ENCODE measurements at places on chromosomes 1 and 21. TPM values are rescaled to one million over a fixed set of nuclear protein-coding genes. Genes with fewer than 3 reads are reported as not detected.

DNA sequence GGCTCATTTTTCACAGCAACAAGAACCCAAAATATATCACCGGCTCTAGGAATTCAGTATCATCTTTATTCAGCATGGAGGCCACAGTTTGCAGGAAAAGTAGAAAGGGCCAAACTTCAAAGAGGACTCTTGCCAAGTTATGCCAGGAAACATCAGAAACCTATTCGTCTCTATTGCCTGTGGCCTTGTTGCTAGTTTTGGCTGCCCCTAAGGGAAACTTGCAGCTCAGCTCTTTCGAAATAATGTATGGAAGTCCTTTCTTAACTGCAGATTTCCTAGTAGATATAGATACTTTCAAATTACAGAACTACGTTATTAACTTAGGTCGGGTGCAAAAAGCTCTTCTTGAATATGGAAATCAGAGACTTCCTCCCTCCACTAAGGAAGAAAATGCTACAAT lies 4.2 kb upstream of the NENF start:
- DNase-seq = no peak

DNA sequence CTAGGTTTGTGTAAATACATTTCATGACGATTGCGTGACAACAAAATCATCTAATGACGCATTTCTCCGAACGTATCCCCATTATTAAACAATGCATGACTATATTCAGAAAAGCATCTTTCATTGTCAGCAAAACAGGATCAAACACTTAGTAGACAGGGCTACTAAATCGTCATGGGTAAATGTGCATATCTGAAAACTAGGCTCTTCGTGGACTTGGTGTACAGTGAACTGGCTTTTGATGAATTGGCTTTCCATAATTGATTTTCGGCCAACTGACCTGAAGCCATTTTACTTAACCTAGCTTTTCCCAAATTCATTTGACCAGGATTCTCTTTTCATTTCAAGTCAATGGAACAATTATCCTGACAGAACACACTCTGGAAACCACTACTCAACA lies 665.0 kb downstream of the SMYD3 start:
- no peak for DNase-seq

DNA sequence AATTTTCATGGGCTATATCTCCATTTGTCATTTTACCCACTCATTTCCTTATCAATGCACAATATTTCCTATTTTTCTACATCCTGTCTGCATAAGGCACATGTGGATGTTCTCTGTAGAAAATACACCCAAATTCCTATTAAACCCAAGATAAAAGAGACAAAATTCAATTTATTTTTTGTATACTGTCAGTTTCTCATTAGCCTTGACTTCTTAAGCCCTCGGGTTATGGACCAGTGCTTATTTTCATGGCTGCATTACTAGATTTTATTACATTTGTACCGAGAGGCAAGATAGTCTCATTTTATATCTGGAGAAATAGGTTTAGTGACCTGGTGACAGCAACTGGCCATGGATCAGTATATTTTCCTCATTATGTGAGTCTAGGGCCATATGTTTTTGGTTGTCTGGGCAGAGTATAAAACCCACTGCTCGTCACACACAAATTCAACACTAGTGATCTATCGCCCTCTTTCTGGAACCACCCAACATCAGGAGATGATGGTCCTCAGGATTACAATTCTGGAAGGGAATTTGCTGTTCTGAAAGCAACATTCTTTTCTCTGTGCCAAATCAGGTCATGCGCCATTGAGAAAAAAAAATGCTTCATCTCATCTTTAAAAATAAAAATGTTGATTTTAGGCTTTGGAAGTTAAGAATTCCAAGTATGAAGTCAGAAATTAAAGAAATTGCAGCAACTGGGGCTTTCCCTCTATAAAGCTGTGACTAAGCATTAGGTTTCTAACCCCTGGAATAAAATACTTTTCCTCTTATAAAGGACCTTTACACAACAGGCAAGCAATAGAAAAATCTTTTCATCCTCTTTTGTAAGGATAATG lies 81.4 kb downstream of the ASTN1 start:
- DNase-seq = no peak

GRCh38 chr1:25112400-25112799 lies 119.9 kb downstream of the SYF2 start:
- no peak for DNase-seq

DNA sequence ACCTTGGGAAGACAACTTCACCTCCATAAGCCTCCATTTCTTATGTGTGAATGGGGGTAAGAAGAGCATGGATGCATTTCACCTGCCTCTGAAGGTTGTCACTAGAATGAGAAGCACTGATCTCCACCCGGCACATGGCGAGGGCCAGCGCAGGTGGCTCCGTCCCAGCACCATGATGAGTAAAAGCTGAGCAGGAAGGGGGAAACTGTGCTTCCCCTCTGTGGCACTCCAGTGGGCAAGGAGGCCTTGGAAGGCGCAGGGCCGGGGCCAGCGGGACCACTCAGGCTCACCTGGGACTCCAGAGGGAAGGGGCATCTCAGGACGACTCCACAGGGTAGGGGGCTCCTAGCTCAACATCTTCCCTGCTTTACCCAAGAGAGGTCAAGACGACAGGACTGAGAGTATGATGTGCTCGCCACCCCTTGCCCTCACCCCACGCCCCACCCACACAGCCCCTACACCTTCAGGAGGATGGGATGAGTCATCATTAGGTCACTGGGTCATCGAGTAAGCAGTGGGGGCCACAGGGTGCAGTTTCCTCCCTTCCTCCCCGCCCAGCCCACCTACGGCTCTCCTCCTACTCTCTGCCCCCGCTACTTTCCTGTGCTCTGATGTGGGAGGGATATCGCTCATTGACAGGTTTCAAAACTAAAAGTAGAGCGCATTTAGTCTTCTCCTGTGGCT lies 112.1 kb downstream of the HIVEP3 start:
- no peak for DNase-seq

DNA sequence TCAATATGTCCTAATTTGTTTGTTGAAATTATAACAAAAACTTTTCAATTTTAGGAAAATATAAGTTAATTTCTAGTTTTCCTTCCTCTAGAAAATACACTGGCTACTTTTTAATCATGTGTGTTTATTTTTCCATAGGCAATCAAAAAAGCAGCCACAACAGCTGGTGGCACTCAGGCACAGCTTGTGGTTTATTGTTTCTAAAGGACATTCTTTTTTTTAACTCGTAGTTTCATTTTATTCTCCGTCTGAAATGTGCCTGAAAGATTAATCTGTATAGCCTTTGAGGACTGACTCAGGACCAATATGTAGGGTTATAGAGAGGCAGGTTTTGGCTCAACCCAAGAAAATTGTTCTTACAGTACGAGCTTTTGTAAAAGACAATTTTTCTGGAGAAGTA lies 20.7 kb upstream of the STX12 start:
- no peak for DNase-seq

- DNase-seq = no peak
Measured at GRCh38 chr1:226754793-226755533, 15.9 kb upstream of the ITPKB start.

- no peak for DNase-seq
Measured at GRCh38 chr1:14113271-14113670, 413.3 kb downstream of the PRDM2 start.

GRCh38 chr1:89643577-89643976 lies 10.7 kb downstream of the LRRC8C start:
- DNase-seq = no peak

DNA sequence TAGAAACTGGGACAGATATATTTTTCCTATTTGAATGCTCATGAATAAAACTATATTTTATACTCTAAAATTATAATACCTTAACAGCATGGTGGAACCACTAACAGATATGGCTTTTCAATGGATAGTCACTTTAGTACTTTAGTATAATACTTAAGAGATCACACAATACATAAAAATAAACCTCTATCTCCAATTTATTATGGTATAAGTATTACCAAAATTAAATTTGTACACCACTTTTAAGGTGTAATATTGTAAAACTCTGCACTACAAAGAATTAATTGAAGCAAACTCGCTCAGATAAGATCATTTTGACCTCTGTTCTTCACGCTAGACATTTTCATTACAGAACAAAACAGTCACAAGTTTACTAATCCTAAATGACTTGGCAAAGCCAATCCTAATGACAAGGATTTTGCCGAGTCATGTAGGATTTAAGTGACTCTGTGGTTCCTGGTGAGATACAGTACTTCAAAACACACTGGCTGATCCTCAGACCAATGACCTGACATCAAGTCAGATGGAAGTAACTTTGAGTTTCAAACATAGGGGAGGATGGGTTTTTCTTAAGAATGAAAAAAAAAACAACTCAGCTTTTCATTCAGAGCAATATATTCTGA lies 200.6 kb downstream of the SMYD3 start:
- no peak for DNase-seq

GRCh38 chr21:38151021-38151645 lies 105.7 kb upstream of the KCNJ15 start:
- no peak for DNase-seq

DNA sequence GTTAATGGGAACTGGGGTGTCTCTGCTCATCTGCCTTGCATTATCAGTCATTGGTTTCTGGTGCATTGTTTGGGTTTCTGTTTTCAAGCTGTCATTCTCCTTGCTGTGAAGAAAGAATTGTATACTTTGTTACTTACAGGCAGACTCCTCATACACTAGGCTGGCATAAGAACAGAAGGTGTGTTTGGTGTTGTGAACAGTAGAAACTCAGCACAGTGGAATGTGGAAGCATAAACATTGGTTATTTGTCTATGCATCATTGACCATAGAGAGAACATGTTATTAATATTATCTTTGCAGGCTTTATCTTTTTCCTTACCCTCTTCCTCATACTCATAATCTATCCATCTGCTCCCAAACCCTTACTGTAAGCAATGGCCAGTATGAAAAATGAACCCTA lies 18.2 kb downstream of the C1orf87 start:
- DNase-seq = no peak

DNA sequence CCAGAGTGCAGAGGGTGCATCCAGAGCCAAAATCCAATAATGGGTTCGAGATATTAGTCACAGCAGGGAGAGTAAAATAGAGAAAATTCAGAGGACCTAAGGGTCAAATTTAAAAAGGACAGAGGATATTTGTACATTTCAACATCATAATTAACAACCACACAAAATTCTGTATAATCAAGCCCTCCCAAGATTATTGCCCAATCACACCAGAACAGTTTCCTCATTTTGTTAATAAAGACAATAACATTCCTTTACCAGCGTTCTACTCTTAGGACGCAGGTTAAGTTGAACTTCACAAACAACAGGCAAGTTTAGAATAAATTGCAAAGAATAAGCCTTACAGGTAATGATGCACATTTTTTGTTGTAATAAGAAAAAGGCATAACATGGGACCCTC lies 462.8 kb downstream of the PTPRC start:
- no peak for DNase-seq

DNA sequence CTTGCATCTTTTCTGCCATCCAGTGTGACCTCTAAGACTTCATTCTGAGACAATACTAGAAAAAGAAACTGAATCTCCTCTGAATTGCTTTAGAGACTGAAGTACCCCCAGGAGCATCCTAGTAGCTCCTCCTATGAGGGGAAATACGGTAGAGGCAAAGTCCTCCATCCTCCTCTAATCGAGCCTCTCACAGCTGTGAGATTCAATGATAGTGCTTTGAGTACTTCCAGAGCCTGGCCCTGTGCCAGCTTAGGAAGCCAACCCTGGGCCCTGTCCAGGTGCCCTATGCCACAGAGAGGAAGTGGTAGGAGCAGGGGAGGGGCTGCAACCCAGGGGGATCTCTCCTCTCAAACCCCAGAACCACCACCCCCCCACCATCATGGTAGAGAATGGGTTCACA lies 10.7 kb downstream of the RORC start:
- DNase-seq = no peak

DNA sequence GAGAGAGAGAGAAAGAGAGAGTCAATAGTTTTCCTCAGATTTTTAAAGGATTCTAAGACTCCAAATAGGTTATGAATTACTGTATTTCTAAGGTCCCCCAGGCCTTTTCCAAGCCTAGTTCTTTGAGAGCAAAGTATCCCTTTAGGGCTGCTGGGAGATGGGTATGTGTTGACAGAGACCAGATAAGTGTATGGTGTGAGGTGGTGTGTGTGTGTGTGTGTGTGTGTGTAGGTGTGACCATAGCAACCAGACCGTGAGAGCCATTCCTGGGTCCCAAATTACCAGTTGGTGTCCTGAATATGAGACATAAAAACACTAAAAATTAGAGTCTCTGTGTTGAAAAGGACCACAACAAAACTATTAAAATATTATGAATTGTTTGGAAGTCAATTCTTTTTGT lies 41.7 kb upstream of the DNAJC6 start:
- DNase-seq = no peak

DNA sequence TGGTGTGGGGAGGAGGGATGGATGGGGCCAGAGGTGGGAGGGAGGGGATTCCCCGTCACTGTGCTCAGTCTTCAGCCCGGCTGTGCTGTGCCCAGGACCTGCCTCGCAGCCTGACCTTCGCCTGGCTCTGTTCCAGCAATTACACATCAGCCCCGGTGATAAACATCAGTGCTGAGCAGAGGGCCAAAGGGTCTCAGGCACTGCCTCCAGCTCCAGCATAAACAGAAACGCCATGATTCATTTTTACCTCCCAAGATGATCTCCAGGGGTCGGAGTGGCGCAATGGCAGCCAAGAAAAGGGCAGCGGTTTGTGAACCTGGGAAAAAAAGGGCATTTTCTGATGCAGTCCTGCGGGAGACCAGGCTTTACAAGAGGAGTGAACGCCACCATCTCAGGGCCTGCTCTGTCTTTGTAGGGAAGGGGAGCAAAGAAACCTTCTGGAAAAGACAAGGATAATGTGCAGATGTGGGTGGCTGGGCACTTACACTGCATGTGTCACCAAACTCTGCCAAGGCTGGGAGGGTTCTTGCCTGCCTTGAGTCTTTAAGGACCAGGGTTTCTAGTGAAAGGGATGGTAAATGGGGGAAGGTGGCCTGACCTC lies 28.1 kb downstream of the SHISA4 start:
- DNase-seq = no peak

GRCh38 chr1:174788981-174789380 lies 210.8 kb upstream of the CACYBP start:
- DNase-seq = no peak

- no peak for DNase-seq
Measured at GRCh38 chr1:182955596-182956588, 2.9 kb upstream of the SHCBP1L start.

GRCh38 chr1:36232212-36233095 lies 8.2 kb downstream of the THRAP3 start:
- no peak for DNase-seq

- DNase-seq = no peak
Measured at GRCh38 chr1:154272999-154273563, 652 bp downstream of the HAX1 start.

- DNase-seq = no peak
Measured at GRCh38 chr21:39763272-39763970, 18.4 kb downstream of the IGSF5 start.

The SLC35F3 gene
- total RNA-seq = 2.4 TPM

The MEX3A gene
- total RNA-seq = 43.2 TPM

The PDPN gene
- total RNA-seq = 4.1 TPM

The GPR52 gene
- total RNA-seq = 2.9 TPM

The KRTAP13-3 gene
- total RNA-seq = not detected

The HSPG2 gene
- 4.5 TPM for total RNA-seq

The FLG2 gene
- not detected for total RNA-seq

The NKAIN1 gene
- 28.1 TPM for total RNA-seq

The RIMKLA gene
- 31.4 TPM for total RNA-seq

The HORMAD1 gene
- total RNA-seq = 0.82 TPM

The GGPS1 gene
- total RNA-seq = 30.6 TPM

The ELAPOR1 gene
- 15.9 TPM for total RNA-seq
